Cortex of kidney (tissue), 1 donor: ENCODE measurements at places on chromosomes 3 and 15.

DNA sequence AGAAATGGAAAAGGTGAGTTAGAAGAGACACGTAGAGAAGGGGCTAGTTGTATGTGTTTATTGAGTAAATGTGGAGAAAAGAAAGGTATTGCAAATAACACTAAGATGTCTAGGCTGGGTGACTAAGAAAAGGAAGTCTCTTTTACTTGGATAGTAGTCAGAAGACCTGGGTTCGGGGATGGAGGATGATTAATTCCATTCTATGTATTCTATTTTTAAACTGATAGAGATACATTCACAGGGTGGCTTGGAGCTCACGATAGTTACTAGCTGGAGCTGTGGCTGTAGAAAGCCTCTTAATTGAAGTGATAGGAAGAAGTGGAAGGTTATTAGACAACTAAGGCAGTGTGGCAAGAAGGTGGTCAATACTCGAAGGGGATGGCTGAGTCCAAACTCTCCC lies 65.9 kb upstream of the TNIK start:
- DNase-seq = no peak

- no peak for DNase-seq
These were observed 25.6 kb upstream of the VPS8 start for GRCh38 chr3:184786280-184786941.

DNA sequence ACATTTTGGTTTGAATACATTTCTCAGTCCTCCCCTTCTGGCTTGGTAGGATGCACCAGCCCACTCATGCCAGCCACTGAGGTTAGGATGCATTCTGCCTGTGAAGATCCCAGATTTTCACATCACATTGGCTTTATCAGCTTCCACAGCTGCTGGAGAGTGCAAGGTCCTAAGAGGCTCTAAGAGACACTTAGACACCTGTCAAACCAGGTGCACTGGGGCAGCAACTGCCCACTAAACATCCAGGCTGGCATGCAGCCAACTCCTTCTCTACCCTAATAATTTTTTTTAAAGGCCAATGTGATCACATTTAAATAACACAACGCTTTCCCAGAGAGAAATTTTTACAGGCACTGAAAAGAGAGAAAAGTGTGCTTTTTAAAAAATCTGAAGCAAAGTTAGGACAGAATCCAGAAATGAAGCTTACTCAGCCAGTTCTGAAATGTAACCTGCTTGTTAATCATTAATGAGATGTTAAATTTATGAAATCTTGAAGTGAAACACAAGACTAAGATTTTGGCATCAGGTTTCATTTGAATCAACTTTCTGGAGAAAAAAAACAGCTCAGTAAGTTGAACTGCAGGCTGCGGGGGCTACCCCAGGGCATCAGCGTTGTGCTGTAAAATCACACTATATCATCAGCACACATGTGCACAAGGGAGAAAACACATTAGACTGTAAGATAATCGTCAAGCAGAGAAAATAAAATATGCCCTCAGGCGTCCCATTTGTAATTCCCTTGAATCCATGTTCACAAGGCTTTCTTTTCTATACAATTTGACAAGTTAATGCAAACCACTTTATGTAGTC lies 312.9 kb downstream of the ZBBX start:
- no peak for DNase-seq

- no peak for DNase-seq
These were observed 213.8 kb downstream of the IL5RA start for GRCh38 chr3:2896308-2896939.

- no peak for DNase-seq
These were observed 43.7 kb upstream of the ADAMTS17 start for GRCh38 chr15:100385300-100386050.

DNA sequence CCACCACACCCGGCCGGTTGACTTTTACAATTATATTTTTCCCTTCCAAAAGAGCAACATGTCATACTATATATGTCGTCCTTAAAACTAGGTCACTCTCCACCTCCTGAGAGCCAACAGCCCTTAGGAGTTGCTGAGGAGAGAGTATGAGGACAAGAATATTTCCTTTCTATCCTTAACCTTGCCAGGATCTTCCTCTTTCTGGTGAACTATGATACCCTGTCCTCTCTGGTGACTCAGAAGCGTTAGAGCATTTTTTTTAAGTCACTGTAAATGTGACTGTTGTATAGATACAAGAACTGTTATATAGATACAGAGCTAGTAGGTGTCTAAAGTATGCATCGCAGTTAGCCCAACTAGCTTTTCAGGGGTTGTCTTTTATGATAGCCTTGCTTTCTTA lies 33.7 kb upstream of the MTHFS start:
- no peak for DNase-seq

- no peak for DNase-seq
These were observed 24.1 kb downstream of the ARPP21 start for GRCh38 chr3:35663471-35663870.

DNA sequence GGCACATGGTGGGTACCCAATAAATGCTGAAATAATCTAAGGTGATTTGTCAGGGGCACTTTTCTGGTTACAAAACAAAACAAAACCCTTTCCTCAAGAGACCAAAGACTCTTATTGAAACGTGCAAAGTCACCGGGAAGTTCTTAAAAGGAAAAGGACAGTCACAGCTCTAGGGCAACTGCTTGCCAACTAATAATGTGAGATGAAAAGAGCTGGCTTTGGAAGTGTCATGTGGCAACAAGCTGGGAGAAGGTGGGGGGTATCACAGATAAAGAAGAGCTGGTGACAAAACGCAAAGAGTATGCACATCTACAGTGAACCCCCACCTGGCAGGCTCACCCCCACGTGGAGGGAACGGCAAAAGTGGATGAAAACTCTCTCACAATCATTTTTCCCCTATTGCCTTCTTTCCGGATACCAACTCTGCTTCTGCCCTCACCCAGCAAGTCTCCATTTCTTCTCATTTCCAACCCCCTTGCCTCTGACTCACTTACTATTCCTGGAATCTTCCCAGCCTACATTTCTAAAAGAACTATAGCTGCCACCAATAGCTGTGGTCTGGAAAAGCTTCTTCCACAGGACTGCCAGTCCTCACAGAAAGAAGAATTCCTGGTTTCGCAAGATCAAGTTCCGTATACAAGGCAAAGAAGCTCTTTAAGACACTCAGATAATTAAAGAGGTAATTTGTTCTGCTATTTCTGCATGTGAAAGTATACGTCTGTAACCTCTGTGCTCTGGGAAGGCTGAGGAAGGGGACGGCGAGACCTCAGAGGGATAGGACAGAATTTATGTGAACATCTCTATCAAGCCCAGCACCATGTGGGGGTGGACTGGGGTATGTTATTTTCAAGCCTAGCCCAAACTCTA lies 21.8 kb upstream of the ANPEP start:
- no peak for DNase-seq

- no peak for DNase-seq
These were observed 15.0 kb downstream of the MAPKBP1 start for GRCh38 chr15:41789236-41789635.

- DNase-seq = no peak
These were observed 10.5 kb downstream of the LRRK1 start for GRCh38 chr15:100929641-100930042.
